Activated T-helper 9 cell treated with anti-CD3 and anti-CD28 coated beads, Interleukin-2, amount 50 U/mL, for 16 hours (primary cell): ENCODE measurements at places on chromosomes 7 and 10.

DNA sequence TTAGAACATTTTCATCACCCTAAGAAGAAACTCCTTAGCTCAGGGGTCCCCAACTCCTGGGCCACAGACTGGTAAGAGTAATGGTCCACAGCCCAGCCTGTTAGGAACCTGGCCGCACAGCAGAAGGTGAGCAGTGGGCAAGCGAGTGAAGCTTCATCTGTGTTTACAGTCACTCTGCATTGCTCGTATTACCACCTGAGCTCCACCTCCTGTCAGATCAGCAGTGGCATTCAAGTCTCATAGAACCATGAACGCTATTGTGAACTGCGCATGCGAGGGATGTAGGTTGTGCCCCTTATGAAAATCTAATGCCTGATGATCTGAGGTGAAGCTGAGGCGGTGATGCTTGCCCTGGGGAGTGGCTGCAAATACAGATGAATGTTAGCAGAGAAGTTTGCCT lies 37.3 kb upstream of the DLG5 start:
- DNase-seq, result no peak

DNA sequence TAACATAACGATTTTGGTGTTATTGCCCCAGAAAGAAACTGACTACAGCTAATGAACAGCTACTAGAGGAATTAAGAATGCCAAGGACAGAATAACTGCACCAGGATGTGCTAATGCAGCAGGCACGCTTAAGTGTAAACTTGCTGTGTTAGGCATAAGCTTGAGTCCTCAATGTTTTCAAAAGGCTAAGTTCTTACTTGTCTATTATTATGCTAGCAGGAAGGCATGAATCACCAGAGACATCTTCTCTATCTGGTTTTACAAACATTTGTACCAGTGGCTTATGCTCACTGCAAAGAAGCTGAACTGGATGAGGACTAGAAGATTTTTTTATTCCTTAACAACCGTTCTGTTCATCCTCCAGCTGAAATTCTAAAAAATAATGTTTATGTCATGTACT lies 1035.3 kb downstream of the NRG3 start:
- no peak for DNase-seq

DNA sequence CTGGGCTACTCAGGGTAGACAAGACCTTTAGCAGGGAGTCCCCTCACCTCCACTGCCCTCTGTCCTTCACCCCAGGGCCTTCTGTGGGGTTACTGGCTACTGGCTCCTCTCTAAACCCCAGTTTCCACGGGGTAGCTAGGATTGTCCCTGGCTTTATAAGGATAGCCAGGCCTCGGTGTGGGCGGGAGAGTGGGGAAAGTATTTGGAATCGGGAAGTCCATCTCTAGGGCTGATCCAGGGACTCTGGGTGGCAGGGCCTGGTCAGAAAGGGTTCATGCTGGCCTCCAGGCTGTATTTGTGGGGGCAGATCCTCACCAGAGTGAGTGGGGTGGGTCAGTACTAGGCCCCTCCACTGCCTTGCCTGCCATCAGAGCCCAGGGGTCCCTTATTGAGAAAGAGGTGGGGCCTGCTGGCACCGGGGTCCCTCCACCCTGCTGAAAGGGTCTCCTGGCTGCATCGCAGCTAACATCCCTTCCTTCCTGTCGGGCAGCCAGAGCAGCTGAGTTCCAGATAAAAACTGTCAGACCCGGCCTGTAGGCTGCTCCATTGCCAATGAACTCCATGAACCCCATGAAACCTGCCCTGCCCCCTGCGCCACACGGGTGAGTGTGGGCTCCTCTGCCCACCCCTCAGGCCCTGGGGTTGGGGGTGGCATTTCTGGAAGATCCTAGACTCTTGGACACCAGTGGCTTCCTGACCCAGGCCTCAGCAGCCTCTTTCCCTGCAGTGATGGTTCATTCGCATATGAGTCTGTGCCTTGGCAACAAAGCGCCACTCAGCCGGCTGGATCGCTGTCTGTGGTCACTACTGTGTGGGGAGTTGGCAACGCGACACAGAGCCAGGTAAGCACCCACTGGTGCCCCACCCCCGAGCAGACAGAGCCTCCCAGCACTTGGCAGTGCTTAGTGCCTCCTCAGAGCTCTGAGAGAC lies 7.3 kb downstream of the ZMIZ2 start:
- no peak for DNase-seq

DNA sequence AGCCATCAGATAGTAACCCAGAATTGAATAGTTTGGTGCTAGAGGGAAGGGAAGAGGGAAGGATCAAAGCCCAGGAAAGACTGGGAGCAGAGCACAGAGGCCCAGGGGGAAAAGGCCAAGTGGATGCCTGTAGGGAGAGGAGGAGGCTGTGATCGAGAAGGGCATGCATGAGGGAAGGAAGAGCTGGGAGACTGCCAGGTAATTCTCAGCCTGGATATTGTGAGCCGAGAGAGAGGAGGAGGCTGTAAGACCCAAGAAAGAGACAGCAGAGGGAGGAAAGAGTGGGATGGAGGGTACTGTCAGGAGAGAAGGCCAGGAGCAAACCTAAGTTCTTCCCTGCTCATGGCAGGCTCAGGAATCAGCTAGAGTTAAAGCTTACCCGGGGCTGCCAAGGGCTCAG lies 178.2 kb downstream of the CCDC3 start:
- no peak for DNase-seq
